ENCODE measurements at places on chromosomes 1 and 21.
A peak's percentile ranks its signal among the peaks of the same experiment; 100 is the strongest.

GRCh38 chr1:233368789-233369130 is 41.2 kb downstream of the MAP3K21 start:
- no peak for DNase-seq

DNA sequence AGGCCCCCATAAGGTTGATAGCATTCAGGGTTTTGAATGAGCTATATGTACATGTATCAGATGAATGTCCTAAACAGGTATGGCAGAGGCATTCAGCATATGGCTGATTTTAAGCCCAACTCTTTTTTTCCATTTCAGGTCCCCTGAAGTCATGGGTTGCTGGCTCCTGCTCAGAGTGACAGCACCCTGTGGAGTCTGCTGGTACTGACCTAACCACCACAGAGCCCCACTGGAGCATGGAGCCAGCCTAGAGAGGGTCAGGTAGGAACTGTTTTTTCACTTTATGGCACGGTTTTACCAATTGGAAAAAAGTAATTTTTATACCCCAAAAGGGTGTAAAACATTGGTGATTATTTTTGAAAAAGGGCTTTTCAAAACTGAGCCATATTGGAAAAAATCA is 82.5 kb upstream of the MPC2 start:
- no peak for DNase-seq

DNA sequence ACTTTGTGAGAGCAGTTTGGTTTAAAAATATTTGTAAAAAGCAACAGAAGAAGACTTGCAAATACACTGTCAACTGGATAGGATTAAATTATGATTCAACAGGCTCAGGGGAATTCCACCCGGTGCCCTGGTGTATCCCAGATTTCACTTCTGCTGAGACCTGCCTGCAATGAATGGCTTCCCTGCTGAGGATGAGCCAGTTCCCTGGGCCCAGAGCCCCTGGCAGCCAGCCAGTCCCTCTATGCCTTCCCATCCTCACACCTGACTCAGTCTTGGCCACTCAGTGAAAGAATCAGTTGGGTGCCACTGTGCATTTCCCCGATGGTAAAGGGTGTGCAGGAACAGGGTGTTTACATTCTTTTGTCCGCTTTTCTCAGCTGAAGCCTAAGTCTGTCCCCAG is 64.4 kb downstream of the KCTD3 start:
- DNase-seq, result no peak

DNA sequence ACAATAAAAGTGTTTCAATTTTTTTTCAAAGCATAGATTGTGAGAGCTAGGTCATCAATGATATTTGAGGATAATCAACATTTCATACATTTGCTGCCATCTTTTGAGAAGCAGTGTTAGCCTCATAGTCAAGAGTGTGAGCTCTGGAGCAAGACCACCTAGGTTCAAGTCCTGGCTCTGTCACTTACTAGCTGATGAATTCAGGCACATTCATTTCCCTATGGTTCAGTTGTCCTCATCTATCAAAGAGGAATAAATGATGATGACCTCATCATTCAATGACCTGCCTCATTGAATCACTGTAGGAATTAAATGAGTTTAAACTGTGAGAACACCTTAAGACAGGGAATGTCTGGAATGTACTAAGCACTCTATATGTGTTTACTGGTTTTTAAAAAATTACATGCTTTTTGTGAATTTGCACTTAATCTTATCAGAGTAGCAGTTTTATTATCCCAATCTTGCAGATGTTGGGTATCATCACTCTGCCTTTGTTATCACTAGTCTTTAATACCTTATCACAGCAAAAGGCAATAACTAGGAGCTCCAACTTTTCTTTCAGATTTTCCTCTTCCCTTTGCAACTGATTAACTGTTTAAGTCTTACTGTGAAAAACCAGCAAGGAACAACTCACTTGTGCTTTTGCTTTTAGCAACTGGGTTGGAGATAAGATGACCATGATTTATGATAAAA is 47.4 kb downstream of the SLC30A10 start:
- DNase-seq, result no peak

DNA sequence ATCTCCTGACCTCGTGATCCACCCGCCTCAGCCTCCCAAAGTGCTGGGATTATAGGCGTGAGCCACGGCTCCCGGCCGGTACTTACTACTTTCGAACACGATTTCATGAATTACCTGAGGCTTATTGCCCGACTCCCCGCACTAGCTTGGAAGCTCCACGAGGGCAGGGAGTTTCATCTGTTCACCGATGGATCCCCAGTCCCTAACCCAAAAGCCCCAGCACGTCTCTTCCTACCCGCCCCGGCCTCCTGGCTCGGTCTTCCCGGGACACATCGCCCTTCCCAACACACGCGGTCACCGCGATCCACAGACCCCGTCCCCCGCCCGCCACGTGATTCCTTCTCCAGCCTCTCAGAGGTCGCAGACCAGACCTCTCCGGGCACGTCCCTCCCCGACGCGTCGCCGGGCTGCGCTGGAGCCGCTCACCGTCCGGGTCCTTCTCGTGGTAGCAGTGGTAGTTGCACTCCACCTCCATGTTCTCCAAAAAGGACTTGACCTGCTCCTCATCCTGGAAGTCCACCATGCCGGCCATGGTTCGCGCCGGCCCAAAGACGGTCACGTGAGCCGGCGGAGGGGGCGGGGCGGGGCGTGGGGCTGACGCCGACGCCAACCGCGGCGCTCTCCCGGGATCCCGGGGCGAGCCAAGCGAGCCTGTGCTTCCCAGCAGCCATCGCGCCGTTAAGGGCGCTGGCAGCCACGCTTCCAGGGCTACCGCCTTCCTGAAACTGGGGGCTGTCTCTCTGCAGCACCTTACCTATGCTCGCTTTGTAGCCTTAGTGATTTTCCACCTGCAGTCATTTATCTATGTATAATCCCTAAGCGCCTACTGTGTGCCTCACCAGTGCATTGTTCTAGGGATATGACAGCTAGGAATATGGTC is at the start of gene COA7:
TSS of gene COA7 (minus strand) at position 553 of the 880 bp plus-strand sequence. CDS start at position 532, 21 bp downstream.
- peak; percentile 24 for DNase-seq

DNA sequence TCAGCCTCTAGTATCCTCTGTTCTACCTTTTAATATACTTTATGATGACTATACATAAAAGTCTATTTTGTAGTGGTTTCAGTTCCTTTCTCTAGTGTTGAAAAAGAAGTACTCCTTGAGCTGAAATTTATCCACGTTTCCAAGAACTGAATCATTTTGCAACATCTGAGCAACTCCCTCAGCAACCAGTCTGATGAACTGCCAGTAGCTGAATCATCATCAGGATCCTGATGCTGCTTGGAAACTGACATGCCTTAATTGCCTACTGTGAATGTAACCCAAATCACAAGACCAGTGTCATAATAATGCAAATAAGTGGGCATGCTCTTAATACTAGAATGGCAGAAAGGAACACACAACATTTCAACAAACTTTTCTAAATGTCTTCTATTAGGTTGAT is 103.3 kb downstream of the CYYR1 start:
- DNase-seq, result no peak

DNA sequence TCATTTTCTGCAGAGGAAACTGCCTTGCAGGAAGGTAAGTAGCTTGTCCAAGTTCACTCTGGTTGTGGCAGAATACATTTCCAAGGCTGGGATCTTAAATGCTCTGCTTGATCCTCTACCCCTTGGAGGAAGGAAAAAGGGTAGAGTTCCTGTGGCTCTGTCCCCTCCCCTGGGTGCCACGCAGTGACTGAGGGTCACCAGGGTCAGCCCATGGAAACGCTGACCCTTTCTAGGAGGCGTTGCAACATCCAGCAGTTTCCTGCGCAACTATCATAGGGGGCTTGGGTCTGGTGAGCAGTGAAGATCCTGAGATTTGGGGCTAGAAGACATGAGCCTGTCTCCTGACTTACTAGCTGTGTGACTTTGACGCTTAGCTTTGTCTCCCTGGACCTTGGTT is 29.4 kb upstream of the EPS8L3 start:
- no peak for DNase-seq

GRCh38 chr1:35539824-35540261 is 17.4 kb downstream of the KIAA0319L start:
- DNase-seq, result no peak

DNA sequence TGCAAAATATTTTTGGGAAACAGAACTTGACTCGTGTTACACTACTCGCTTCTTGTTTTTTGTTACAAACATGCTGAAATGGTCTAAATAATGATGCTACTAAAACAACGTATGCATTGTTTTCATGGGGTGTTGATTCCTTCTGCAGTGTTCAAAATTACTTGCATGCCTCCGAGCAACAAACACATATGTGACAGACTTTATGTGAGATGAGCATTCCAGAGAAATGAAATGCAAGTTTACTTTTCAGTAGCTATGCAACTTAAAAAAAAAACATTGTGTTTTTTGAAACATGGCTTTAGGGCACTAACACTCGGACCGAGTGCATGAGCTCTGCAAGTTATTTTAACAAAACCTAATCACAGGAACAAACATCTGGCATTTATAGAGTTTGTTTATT is 84.8 kb downstream of the CAMTA1 start:
- no peak for DNase-seq

- no peak for DNase-seq
These were observed 16.1 kb downstream of the ADORA1 start for GRCh38 chr1:203143641-203144040.

DNA sequence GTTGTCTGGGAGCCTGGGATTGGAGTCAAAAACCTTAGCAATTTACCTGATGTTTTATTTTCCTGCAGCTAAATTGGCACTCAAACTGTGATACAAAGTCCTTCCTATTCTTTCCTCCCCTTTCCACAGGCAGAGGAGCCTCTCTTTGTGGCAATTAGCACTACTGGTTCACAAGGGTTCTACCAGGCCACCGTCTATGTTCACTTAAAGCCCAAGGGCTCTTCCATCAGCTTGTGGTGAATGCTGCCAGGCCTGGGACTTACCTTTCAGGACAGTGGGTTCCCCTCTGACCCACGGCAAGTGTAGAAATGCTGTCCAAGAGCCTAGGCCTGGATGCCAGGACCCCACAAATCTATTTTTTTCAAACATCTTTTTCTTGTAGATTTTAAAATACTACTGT is 251.9 kb upstream of the B3GALT2 start:
- DNase-seq, result no peak

DNA sequence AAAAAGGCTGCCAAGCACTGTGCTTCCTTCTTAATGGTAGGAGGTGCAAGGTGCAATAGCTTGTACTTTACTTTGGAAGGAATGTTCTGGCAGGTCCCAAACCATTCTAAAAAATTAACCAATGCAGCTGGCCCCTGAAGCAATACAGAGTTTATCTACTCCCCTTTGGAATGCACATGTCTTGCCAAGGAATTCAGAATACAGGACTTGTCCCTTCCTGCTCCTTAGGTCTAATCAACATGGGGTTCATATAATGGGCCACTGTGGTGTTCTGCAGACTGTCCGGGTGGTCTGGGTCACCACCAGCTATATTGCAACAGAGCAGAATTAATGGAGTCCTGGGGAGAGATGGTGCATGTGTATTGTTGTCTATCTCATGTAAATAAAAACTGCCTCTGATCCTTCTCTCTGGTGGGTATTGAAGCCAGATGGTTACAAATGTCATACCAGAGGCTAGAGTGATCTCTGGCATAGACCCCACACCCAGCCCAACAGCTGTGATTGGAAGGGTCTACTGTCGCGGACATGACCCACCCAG is 112.8 kb downstream of the RIPK4 start:
- DNase-seq, result no peak

GRCh38 chr1:69862906-69863305 is 295.2 kb downstream of the LRRC7 start:
- DNase-seq, result no peak

- DNase-seq, result no peak
These were observed 4.5 kb downstream of the FHL3 start for GRCh38 chr1:38000529-38001455.

- DNase-seq, result no peak
These were observed 375.8 kb downstream of the NCAM2 start for GRCh38 chr21:21373969-21374368.

- no peak for DNase-seq
These were observed 41.0 kb upstream of the IFFO2 start for GRCh38 chr1:18997508-18997907.

DNA sequence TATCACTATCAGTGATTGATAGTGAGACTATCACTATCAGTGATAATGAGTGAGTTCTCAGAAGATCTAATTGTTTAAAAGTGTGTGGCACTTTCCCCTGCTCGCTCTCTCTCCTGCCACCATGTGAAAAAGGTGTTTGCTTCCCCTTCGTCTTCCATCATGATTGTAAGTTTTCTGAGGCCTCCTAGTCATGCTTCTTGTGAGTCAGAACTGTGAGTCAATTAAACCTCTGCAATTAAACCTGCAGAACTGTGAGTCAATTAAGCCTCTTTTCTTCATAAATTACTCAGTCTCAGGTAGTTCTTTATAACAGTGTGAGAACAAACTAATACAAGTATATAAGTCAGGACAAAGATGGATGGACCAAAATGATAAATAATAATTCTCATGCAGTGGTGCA is 7.0 kb upstream of the IL23R start:
- no peak for DNase-seq

- DNase-seq, result no peak
These were observed 35.0 kb upstream of the ATP5PO start for GRCh38 chr21:33950431-33951079.

DNA sequence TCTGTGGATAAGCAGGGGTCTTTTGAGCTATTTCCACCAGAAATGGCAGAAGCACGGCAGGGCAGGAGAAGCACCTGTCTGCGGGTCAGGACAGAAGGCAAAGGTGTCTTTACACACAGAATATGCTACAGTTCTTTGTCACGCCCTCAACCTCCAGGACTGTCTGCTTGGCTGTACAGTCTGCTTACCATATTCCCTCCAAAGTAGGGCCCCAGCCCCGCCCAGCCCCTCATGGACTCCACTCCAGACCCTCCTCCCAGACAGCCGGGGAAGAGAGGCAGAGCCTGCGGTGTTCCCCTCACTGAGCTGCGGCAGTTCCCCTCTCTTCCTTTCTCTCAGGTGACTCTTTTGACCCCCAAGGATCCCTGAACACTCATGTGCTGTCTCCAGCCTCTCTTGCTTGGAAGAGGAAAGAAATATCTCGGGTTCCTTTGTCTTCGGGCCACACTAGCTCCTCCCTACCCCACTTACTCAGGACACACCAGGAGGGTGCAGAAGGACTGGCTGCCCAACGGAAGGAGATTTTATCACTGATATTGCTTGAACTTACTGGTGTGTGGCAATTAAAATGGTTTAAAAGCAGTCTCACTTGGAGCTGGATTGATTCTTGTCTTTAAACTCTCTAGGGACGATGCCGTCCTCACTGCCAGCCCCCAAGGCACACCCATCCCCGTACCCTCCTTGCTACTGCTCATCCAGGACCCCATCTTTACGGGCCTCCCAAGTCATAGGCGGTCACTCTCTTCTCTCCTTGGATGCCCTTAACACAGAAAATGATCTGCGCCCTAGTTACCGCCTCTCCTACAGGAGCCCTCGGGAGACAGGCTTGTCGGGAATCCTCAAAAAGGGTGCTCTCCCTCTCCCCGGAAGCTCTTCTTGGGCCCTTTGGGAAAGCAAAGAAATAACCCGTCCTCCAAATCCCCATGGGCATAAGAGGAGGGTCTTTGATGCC is 169.7 kb downstream of the TOMM20 start:
- DNase-seq, result no peak
